Right ventricle myocardium inferior (tissue), 1 donor: ENCODE measurements at places on chromosomes 4 and X. TPM values are rescaled to one million over a fixed set of nuclear protein-coding genes. Genes with fewer than 3 reads are reported as not detected.

The CT45A10 gene
- not detected for total RNA-seq

GRCh38 chr4:15238720-15239119, 189.1 kb upstream of the C1QTNF7 start:
- no peak for DNase-seq

The TMA16 gene
- 9.6 TPM for total RNA-seq

DNA sequence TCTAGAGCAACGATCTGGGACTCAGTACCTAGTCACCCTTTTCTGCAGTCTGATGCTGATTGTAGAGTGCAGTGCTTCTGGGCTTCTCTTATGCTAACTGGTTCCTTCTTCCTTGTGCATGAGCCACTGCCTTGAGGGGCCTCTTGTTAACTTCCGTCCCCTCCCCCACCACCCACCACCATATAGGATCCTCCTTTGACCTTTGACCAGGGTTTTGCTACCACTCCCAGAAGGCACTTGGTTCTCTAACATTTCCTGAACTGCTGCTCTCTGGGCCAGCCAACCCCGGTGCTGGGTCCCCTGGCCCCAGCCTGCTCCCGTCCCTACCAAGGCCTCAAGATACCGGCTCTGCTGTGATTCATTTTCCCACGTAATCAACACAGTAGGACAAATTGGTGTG, 104.6 kb upstream of the KLF3 start:
- no peak for DNase-seq

- DNase-seq: no peak
These were observed 215.7 kb upstream of the NEIL3 start for GRCh38 chr4:177093964-177094363.

DNA sequence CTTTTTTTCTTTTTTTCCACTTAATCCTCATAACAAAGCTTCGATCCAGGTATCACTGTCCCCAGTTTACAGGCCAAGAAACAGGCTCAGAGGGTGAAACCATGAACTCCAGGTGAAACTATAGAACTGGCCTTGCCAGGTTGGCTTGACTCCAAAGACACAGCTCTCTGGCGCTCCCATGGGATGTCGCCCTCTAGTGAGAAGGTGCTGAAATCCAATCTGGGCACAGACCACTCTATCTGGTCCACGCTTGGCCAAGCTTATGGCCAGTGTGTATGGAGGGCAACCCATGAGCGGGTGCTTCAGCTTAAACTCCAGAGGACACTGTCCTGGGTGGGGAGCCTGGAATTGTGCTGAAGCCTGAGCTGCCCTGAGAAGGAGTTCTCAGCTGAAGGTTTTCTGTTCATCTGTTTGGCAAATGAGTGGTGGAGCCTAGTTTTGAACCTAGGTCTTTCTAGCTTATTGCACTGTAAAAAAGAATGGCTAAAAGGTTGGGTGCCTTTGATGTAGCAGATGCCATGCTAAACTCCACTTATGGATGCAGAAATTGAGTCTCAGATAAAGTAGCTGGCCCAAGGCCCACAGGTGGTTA, 70.5 kb downstream of the SEL1L3 start:
- DNase-seq: no peak

- no peak for DNase-seq
These were observed 446 bp upstream of the UBE2A start for GRCh38 chrX:119573840-119574393.

GRCh38 chr4:6854098-6854744, 55.4 kb upstream of the TBC1D14 start:
- DNase-seq: no peak

GRCh38 chr4:93466446-93466845, 362.1 kb upstream of the ATOH1 start:
- DNase-seq: peak; percentile 25

DNA sequence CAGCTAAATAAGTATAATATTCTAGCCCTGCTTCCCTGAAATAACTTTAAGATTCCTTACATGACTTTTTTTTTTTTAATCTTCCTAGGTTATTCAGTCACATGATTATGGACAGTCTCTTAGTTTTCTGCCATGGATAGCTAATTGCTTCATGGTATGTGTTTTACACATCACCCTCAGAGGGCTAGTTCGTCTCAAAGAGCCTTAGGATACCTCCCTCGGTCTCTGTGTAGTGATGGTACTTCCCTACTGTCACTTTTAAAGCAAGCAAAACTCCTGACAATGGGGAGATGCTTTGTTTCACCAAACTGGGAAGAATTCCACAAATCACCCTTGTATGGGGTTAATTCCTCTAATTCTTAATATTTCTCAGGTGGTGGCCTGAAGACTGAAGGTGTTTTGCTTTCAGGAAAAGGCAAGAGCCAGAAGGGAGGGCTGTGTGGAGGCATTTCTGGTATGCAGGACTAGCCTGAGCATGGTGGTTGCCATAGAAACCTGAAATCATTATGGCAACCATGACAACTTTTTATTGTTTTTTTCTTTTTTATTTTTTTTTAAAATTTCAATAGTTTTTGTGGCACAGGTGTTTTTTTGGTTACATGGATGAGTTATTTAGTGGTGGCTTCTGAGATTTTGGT, 70.4 kb downstream of the BEX3 start:
- no peak for DNase-seq

DNA sequence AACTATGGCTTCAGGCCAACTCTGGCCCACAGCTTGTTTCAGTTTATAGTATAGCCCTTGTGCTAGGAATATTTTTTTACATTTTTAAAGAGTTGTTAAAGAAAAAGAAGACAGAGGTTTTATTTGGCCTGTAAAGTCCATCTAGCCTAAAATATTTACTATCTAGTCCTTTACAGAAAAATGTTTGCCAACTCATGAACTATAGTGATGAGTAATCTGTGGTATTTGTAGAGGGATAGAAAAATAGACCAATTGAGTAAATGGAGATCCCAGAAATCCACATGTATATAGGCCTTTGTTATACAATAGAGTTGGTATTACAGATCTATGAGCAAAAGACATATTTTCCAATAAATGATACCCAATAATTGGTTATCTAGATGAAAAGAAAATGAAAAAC, 288.7 kb downstream of the PRDM5 start:
- DNase-seq: no peak

DNA sequence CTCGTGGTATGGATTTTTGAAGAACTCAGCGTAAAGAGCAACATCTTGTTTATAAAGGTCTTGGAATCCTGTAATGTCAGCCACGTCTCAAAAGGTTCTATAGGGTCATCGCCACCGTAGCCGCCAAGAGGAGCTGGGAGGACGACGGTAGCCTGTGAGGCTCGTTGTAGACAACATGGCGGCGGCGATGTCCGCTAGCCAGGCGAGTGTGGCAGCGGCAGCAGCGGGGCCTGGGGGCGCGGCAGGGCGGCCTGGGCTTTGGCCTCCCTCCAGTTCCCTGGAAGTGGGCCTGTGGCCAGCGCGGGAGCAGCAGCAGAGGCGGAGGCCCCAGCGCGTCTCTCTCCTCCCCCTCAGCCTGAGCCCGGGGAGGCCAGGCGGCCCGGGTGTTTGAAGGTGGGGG, 143.5 kb upstream of the PBDC1 start:
- no peak for DNase-seq

The GAGE12J gene
- total RNA-seq: not detected

DNA sequence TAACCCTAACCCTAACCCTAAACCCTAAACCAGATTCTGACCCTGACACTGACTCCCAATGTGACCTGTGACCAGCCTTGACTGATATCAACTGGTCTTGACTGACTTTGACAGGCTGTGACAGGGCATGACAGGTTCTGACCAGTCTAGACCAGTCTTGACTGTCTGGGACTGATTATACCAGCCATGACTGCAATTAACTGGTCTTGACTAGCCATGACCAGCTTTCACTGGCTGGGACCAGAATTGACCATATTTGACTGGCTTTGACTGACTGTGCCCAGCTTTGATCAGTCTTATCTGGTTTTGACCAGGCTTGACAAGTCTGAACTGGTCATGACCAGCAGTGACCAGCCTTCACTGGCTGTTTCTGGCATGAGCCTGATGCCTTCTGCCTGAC, 95.5 kb downstream of the BMP15 start:
- DNase-seq: no peak

The ASB12 gene
- 2.5 TPM for total RNA-seq

The RPA4 gene
- total RNA-seq: 0.19 TPM

The MAMLD1 gene
- total RNA-seq: 1.8 TPM

GRCh38 chrX:137426695-137427425, 139.1 kb upstream of the ZIC3 start:
- no peak for DNase-seq
